ENCODE measurements at places on chromosomes 2 and 18.
A peak's percentile ranks its signal among the peaks of the same experiment; 100 is the strongest.

DNA sequence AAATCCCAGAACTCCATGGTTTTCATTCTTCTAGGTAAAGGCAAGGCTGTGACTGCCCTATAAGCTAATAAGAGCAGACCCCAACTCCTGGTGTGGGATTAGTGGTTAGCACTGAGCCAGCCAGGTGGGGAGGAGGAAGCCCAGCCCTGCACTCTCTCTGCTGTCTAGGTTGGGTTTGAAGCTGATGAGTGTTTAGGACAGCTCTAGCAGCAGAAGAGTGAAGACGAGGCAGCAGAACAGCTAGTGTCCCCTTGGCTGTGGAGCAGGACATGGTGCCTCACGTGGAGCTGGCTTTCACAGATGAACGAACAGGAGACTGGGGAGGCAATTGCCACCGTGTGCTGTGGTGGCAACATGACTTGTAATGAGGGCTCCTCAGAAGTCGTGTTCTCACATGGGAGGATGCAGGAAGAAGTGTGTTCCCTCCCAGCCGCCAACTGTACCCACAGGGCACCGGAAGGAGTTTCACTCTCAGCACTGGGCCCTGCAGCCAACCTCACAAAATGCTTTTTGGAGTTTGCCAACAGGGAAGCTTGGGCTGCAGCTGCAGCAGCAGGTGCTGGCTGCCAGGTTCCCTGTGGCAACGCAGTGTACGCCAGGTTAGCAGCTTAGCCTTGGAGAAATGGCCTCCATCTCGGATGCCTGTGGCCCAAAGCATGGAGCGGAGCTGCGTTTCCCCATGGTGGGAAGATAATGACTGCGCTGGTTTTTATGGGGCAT lies 328.2 kb downstream of the SETBP1 start:
- DNase-seq, result no peak

DNA sequence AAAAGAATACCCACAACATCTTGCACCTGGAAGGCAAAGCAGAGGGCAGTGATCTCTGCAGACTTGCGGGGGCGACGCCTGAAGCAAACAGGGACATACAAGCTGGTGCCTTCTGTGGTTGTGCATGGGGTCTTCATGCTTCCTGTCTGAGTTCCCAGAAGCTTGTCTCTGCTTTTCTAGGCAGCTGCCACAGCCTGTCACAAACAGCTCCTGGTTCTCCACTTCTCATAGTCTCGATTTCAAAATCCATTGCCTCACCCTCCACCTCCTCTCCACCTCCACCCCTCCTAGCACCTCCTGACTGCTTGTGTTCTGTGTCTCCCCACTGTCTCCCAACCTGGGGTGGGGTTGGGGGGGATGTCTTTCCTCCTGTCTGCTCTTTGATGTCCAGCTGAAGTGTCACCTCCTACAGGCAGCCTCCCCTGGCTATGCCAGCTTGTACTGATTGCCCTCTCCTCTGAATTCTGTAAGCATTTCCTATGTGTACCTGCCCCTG lies 1.7 kb upstream of the PROC start:
- no peak for DNase-seq

DNA sequence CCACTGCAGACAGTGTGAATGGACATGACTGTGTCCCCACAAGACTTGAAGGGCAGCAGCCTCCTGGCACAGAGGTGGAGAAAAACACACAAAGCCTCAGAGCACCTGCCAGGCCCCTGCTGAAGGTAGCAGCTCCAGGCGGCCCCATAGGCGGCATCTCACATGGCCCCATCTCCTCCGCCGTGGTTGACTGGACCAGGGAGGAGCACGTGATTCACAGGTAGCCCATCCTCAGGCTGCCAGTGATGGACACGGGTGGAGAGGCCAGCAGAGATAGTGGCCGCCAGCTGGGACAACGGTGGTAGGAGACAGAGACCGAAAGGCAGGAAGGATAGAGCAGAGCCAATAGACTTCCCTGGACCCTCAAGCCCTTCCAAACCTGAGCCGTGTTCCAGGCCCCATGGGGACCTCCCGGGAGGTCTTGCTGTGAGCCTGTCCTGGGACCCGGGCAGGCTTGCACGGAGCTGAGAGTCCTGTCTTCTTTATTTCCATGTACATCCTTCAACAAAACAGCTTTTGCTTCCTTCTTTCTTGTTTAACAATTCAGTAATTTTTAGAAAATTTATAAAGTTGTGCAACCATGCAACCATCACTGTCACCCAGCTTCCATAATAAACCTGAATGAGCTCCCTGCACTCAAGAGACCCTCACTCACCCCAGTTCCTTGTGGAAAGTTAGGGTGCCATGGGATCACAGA lies 26.9 kb downstream of the GPR55 start:
- DNase-seq, result no peak

DNA sequence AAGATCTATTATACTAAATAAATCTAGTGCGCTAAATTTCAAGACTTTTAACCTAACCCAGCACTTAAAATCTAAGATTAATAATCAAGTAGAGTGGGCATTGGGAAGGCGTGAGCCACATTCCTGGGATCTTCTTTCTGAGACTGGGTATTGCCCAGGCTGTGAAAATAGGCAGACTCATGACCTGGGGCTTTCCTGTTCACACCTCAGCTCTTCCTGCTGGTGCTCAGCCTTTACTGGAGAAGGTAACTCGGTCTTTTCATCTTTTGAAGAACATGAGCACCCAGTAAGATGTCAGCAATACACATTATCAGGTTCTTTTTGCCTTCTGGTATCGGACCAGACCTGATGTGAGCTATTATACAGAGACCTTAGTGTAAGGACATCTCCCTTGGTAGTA lies 500.5 kb downstream of the PLCL1 start:
- no peak for DNase-seq

DNA sequence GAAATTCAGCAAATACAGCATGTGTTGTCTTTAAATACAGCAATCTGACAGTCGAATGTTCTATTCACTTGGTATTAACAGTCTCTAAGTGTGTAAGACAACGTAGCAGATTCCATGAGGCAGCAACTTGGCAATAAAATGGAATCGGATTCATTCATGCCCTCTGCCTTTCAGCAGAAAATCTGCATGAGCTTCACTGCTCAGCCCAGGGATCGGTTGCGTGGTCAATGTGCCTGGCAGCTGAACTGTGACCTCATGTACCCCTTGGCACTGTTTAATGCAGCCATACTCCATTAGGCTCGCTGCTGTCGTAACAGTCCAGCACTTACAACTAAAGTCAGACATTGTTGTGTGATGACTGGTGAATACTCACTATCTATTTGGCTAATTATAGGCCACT lies 17.7 kb upstream of the RGPD4 start:
- DNase-seq, result peak; percentile 12

DNA sequence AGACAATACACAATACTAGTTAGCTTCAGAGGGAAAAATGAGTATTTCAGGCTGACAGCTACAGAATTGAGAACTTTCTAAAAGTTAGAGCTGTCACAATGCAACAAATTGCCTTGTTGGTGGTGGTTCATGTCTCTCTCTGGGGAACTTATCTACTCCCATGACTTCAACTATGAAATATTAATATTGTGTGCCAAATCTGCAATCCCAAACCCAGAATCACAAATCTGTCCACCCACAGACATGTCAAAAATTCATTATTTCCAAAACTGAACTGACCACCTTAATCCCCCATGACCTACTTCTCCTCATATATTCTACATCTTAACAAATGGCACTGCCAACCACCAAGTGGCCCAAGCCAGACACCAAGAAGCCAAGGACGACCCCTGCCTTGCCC lies 143.5 kb downstream of the TCF4 start:
- no peak for DNase-seq

GRCh38 chr18:48376406-48376805 lies 32.8 kb downstream of the ZBTB7C start:
- no peak for DNase-seq

DNA sequence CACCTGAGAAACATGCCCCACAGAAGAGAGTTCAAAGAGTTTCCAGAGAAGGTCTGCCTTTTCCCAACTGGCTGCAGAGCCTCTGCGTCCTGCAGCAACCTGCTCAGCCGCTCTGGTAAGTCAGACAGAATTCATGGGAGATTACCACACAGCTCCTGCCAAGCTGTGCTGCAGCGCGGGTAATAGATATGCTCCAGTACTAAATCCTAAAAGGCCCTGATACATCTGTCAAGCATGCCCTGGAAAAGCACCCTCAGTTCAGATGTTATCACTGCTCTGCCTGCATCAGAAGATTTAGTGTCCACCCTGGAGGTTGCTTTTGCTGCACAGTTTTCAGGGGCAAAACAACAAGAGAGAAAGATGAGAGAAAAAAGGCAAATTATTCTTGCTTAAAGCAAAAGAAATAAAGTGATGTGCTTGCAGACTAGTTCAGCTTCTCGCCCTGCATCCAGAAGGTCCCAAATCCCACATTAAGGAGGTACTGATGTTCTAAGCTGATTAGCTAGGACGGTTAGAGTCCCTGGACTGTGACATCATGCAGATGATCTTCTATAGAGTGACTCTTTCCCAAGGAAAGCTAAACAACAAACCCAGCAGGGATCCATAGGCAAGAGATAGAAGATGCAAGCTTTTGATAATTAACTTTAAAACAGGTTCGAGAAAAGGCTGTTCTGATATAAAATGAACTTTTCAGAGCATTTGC lies 488.6 kb downstream of the BCL11A start:
- no peak for DNase-seq

- no peak for DNase-seq
Observed at GRCh38 chr18:63368611-63369010, 1.6 kb upstream of the KDSR start.

- no peak for DNase-seq
Observed at GRCh38 chr2:239526666-239527415, 126.0 kb upstream of the HDAC4 start.

- DNase-seq, result peak; percentile 84
Observed at GRCh38 chr2:237201461-237202287, 116.0 kb downstream of the COPS8 start.

- DNase-seq, result no peak
Observed at GRCh38 chr18:13809043-13809430, 14.9 kb upstream of the MC5R start.

GRCh38 chr2:191155608-191156071 lies 4.8 kb upstream of the STAT4 start:
- DNase-seq, result no peak

DNA sequence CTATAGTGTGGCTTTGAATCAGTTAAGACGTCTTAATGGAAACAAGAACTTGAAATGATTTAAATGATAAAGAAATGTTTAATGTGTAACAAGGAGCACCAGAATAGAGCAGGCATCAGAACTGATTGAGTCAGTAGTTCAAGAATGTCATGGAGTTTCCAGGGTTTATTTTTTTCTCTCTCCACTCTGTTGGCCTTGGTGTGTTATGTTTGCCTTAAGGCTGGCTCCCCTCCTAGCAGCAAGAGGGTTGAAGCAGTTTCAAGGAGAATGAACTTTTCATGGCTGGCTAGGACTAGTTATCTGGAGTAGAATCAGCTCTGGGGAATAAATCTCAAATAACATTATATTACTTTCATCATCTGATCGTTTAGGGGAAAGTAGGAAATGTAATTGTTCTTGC lies 13.4 kb upstream of the GLS start:
- peak; percentile 48 for DNase-seq

DNA sequence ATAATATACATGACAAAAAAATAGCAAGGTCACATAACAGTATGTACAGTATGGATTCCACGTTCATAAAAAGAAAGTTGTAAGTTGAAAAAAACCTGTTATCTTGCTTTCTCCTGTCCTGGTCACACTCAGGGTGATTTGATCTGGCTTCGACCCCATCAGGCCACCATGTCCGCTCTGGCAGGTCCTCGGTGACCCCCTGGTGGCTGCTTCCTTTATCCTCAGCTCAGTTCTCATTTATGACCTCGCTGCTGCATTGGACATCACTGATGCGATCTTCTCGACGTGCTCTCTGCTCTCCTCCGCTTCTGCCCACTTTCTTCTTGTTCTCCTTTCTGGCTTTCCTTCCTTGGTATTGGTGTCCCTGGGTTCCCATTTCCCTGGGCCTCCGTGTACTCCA lies 29.7 kb downstream of the DGKD start:
- DNase-seq, result no peak

GRCh38 chr18:45820106-45820745 lies 5.2 kb upstream of the SIGLEC15 start:
- DNase-seq, result no peak

DNA sequence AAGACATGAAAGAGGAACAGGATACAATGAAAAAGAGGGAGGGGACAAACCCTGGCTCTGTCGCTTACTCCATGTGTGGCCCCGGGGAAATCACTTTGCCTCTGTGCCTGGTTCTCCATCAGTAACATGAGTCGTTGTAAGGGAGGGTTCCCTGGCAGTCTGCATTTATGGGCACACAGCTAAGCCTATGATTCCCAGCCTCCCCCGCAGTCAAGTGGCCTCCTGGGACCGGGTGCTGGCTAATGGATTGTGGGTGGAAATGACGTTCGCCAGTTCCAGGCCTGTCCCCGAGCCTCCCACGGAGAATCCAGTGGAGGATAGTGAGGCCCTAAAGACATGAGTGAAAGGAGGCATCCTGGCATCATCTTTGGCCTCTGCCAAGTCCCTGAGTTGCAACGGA lies 42.7 kb downstream of the SFXN5 start:
- DNase-seq, result peak; percentile 15

- DNase-seq, result peak; percentile 61
Observed at GRCh38 chr2:238256594-238257104, 16.8 kb upstream of the HES6 start.

DNA sequence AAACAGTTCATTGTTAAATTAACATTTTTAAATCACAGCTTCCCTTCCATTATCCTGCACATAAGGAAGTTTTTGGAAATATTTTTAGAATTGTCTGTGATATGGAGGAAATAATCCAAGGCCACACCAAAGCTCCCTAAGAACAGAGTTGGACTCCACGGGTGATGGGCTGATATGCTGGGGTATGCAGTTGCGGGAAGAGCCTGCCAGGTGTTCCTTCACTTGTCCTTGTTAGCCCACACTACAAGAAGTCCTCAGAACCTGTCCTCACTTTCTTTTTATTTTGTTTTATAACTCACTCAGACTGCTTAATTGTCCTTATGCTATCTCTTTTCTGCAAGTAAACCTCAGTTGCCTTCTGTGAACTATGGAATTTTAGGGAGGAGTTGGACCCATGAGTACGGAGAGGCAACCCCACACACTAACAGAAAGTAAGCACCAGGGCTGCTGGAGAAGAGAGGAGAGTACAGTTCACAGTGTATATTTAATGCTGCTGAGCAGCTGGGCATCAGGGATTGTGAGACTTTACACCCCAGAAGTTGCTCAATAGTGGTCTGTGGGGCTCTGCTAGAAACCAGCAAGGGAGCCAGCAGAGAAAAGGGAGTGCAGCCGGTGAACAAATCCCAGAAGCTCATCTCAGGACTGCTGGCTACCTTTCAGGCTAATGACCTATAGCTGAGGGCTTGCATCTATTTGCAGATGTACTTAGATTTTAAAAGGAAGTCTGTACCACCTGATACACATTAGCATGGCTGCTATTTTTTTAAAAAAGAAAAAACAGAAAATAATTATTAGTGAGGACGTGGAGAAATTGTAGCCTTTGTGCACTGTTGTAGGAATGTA lies 280.1 kb upstream of the STON1 start:
- no peak for DNase-seq

DNA sequence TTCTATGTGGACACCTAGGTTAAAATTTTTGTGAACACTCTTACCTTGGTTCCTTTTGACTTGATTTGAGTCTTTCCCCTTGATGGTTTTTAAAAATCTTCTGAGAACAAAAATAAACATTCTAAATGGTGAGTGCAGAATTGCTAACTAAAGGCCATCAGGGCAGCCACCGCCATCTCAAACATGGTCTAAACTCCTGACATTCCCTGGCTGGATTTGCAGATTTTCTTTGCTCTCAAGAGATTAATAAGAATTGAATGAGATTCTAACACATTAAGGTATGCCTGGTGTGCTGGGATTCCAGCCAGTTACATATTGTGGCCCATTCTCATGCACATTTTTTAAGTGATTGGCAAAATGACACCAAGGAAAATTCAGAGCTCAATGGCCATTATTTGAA lies 17.2 kb upstream of the CTDP1 start:
- no peak for DNase-seq

Measured in brain microvascular endothelial cell (primary cell).